ENCODE measurements at places on chromosomes 16 and 17.

GRCh38 chr16:83100679-83101078 is 473.9 kb downstream of the CDH13 start:
- no peak for DNase-seq

DNA sequence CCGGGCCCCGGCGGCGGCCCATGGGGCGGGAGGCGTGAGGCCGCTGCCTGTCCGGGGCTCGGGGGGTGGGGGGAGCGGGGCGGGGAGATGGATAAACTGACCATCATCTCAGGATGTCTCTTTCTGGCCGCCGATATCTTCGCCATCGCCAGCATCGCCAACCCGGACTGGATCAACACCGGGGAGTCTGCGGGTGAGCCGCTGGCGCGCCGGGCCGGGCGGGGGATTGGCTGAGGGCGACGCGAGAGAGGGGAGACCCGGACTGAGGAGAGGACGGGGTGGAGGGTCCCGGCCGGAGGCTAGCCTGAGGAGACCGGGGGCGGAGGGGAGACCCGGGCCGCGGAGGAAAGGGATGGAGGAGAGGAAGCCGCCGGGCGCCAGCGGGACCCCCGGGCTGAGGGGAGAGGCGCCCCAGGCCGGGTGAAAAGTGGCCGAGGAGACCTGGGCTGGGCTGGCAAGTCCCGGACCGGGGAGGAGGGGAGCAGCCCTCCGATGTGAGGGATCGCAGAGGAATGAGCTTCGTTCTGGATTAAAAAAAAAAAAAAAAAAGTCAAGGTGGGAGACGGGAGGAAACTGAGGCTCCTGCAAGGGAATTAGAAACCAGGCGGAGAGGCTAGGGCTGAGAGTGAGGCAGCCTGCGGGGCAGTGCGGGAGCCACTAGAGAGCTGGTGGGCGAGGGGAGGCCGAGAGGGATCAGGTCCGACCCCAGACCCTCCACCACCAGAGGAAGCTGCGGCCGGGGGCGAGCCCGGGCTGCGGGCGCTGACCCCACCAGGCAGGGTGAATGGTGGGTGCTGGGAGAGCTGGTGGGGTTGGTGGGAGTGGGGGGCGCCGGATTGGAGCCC is 526 bp downstream of the MOSMO start:
- peak; percentile 38 for DNase-seq

- peak; percentile 41 for DNase-seq
Observed at GRCh38 chr17:21042458-21043295, at the start of gene USP22. TSS of gene USP22 (minus strand) at chr17:21043011. CDS start at chr17:21042835, 176 bp downstream.

DNA sequence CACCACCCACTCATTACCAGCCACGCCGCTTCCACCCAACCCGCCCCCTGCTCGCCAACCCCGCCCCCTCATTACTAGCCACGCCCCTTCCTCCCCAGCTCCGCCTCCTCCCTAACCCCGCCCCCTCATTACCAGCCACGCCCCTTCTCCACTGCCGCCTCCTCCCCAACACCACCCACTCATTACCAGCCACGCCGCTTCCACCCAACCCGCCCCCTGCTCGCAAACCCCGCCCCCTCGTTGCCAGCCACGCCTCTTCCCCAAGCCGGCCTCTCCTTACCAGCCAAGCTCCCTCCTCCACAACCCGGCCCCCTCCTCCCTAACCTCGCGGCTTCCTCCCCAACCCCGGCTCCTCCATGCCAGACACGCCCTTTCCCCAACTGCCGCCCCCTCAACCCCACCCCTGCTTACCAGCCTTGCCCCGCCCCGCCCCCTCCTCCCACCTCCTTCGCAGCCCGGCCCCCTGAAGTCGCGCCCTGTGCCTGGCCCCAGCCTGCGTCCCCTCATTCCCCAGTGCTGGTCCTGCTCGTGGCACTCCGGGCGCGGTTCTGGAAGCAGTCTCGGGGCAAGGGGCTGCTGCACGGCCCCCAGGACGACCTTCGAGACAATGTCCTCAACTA is 7.3 kb downstream of the SLC22A31 start:
- DNase-seq: peak; percentile 43

- DNase-seq: no peak
Observed at GRCh38 chr16:78902321-78902720, 698.2 kb downstream of the MAF start.

GRCh38 chr17:68733241-68734176 is 132.3 kb upstream of the FAM20A start:
- no peak for DNase-seq

DNA sequence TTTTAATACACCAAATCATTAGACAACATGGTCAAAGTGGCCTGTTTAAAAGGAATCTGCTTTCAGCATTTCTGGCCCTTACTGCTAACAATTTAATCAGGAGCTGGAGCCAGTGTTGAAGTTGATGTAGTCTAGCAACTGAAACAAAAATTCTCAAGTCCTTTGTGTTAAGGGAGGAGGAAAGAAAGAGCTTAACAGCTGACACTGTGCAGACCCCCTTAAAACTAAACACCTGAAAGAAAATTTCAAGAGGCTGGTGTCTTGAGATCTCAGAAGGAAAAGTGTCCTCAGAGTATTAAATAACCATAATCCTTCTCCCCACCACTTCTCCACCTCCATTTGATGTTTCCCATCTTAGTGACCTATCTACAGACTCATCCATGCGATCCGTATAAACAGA is 232.1 kb downstream of the FTO start:
- DNase-seq: no peak

- DNase-seq: no peak
Observed at GRCh38 chr16:84680165-84680842, 19.5 kb upstream of the USP10 start.

DNA sequence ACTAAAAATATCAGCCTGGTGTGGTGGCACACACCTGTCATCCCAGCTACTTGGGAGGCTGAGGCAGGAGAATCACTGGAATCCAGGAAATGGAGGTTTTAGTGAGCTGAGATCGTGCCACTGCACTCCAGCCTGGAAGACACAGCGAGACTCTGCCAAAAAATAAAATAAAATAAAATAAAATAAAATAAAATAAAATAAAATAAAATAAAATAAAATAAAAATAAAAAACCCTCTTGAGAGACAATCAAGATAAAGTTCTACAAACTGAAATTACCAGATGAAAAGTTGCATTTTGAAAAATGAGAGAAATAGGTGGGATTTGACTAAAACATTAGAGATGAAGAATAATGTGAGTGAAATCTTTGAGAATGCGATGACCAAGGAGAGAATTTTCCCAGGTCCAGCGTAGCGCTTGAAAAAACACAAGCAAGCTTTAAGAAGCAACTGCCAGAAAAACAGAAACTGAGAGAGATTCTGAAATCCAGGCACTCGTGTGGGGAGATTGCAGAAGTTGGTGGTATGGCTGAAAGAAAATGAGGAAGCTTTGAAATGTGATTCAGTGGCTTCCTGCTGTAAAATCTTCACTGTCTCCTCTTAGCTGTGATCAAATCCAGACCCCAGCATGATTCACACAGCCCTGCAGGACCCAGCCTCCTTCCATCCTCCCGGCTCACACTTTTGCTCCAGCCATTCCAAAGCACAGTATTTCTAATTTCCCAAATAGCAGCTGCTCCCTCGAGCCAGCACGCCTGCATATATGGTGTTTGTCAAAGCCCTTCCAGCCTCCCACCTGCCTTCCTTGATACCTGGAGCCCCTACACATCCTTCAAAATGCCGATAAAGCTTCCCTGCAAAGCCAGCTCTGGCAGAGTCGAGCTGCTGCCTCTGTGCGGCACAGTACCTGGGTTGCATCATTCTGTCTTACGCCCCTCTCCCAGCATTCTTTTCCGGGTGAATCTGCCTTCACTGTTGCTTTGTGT is 8.2 kb upstream of the CD300E start:
- no peak for DNase-seq

GRCh38 chr17:73976147-73976546 is 227.3 kb upstream of the RPL38 start:
- no peak for DNase-seq

GRCh38 chr17:7745748-7746470 is 28.4 kb downstream of the DNAH2 start:
- no peak for DNase-seq

GRCh38 chr17:70535986-70536385 is 366.7 kb downstream of the KCNJ2 start:
- no peak for DNase-seq

GRCh38 chr17:77782201-77782600 is 176.3 kb upstream of the TNRC6C start:
- DNase-seq: no peak

GRCh38 chr17:47718634-47719405 is 14.2 kb upstream of the TBX21 start:
- DNase-seq: no peak

DNA sequence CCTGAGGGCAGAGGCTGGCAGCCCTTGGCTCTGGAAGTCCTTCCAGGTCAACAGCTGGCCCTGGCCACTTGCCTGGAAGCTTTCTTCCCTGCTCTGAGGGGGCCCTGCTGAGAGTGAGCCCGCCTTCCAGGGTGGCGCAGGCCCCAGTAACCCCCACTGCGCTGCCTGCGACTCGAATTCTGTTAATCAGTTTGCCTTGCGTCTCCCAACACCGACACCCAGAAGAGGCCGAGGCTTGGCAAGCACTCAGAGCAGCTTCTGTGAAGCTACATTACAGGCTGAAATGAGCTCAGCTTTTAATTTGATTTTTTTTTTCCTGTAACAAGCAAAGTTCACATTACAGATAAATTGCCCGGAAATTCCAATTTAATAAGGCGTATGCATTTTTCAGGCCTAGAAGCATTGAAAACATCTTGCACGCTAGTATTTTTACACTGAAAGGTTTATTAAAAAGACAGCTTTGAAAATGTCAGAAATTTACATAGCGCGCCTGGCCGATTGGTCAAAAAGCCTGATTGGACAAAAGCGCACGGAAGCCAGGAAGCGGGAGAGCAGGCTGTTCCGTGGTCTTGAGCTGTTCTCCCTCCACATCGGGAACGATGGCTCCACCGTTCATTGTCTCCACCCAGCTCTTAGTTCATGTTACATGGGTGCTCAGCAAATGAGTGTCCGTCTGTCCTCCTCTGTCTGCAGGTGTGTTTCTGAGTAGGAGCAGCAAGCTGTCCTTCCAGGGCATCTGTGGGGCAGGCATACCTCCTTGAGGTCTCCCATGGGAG is 65.5 kb upstream of the HSBP1 start:
- no peak for DNase-seq

GRCh38 chr17:57477522-57478362 is 221.4 kb downstream of the MSI2 start:
- DNase-seq: no peak

- DNase-seq: no peak
Observed at GRCh38 chr17:21131137-21131536, 4.4 kb downstream of the DHRS7B start.

DNA sequence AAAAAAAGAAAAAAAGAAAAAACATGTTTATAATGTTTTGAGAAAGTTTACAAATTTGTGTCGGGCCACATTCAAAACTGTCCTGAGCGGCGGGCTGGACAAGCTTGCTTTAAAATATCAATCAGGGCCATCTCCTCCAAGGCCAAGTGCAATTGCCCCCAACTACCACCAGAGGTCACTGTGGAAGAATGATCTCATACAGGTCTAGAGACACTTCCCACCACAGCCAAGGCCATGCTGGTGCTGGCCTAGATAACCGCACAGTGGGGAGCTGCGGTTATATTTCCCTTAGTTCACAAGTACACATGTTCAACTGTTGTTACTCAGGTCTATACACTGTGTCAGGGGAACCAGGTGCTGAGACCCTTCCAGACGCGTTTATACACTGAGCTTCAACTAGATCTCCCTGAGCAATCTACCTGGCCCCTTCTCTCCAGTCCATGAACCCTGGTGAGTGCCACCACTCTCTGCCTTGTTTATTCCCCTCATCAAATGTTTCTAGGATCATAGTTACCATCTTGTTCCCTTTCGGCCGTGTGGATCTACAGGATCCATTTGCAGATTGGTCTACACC is 83.8 kb upstream of the CCL2 start:
- DNase-seq: peak; percentile 62

GRCh38 chr16:57783883-57784282 is 18.4 kb downstream of the KIFC3 start:
- no peak for DNase-seq

DNA sequence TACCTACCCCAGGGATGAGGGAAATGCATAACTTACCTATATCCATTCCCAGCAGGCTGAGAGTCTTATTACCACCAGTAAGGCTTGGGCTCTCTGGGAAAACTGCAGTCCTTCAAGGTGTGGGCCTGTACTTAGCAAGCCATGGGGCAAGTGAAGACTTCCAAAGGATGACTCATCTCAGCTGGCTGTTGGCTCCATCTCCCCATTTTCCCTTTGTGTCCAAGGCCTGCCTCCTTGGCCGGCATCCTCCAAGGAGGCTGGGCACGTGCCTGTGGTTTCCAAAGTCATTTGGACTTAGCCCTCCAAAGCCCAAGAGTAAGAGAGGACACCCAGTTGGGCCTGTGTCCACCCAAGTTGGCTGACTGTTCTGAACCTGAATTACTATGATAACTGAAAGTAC is 89.8 kb downstream of the TMEM100 start:
- DNase-seq: no peak

DNA sequence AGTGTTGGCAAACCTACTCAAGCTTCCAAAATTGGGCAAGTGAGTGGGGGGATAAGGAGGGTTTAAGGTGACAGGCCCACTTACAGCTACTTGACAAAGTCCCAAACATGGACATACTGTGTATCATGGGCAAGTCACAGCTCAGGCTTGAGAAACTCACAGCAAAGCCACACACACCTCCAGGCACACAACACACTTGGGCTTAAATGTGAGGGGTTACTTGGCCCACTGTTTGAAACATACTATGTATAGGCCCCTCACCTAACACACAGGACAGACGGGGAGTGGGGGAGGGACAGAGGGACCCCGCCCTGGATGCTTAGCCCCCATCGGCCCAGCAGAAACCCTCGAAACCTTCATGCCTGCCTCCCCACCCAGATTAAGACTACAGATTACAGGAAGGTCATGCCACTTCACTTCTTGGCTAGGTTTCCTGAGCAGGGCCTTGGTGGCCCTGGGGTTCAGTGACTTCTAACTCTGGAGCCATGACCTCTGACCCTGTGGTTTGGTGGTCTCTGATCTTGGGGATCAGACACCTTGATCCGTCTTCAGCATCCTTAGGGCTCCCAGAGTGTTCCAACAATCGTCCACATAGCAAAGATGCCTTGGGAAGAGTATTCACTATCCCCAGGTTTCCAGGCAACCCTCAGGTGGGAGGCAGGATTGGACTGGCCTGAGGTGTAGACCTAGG is 2.3 kb upstream of the SAMD14 start:
- DNase-seq: no peak

GRCh38 chr17:57861790-57862693 is 12.2 kb upstream of the MRPS23 start:
- DNase-seq: no peak

- no peak for DNase-seq
Observed at GRCh38 chr17:35235289-35235688, 7.6 kb upstream of the SLFN5 start.

GRCh38 chr17:49935526-49936210 is 33.3 kb upstream of the DLX4 start:
- DNase-seq: no peak

GRCh38 chr17:33896263-33896662 is 358.8 kb upstream of the CCL2 start:
- DNase-seq: no peak

DNA sequence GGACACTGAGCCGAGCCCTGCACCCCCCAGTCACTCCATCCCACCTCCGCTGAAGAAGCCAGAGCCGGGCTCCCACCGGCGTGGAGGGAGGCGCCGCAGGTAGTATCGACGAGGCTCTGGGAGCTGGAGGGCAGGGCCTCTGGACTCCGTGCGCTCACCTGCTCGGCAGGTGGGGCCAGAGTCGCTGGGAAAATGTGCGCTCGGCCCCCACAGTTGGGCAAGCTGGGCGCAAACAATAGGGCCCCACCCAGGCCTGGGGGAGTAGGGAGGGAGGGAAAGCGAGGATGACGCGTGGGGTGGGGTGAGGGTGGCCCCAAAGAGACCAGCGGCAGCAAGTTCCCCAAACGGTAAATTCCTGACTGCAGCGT is 668 bp downstream of the JUP start:
- no peak for DNase-seq
